Occipital lobe (tissue), 3 donors: ENCODE measurements at places on chromosomes 5 and 9. TPM values are rescaled to one million over a fixed set of nuclear protein-coding genes. Genes with fewer than 3 reads are reported as not detected.

GRCh38 chr5:8329773-8330172 is 460.8 kb downstream of the MTRR start:
- no peak for DNase-seq

The PCDHA1 gene
- 6.6 TPM for total RNA-seq

GRCh38 chr9:136875155-136875554 is 9.0 kb upstream of the EDF1 start:
- DNase-seq, result no peak

DNA sequence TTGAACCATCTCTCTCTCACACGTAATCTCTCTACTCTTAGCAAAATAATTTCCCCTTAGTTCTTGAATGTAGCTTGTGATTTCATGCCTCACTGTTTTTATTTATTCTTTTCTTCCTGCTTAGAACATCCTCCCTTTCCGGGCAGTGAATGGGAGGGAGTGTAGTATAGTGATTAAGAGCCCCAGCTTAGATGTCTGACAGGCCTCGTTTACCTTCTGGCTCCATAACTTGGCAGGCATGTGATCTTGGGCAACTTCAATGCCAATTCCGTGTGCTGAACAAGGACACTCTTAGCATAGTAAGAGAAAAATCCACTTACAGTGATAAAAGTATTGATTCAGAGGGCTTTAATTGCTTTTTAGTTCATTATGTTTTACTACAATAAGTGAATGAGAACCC is 96.3 kb upstream of the TNPO1 start:
- DNase-seq, result no peak

- no peak for DNase-seq
Observed at GRCh38 chr5:130337179-130337888, 433.1 kb downstream of the CHSY3 start.

The SEMA5A gene
- total RNA-seq, result 11.2 TPM

- DNase-seq, result no peak
Observed at GRCh38 chr9:96508227-96508940, 58.4 kb downstream of the HABP4 start.

- DNase-seq, result no peak
Observed at GRCh38 chr5:29811914-29812679, 1381.4 kb upstream of the CDH6 start.

DNA sequence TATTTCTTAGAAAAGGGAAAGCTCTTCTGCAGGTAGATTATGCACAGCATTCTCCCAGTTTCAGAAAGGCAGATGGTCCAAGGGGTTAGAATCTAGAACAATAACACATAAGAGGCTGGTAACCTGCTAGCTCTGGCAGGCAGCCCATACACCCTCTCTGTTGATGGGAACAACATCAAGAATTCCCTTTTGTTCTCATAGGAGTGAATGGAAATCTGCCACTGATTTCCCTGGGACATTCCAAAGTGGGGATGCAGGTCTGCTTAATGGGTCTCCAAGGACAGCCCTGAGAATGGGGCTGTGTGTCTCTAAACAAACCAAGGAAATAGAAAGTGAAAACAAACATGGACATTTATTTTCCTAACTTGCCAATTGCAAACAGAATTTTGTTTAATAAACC is 456.8 kb downstream of the EBF1 start:
- DNase-seq, result no peak

DNA sequence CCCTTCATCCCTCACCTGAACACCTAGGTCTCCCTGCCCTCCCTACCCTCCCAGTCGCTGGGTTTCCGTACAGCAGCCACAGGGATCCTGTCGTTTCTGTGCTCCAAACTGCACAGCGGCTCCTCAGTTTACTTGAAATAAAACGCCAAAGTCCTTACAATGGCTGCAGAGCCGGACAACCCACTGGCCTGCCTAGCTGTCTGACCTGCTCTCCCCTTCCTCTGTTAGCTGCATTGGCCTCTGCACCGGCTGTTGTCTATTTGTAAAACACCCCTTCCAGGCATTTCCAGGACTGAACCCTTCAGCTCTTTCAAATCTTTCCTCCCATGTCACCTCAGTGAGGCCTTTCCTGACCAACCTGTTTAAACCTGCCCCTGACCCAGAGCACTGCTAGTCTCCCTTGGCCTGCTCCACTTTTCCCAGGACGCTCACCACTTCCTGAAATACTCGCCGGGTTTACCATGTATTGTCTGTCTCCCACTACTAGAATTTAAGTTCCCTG is 9.1 kb upstream of the MGAT1 start:
- DNase-seq, result no peak

The SCGB3A2 gene
- total RNA-seq, result not detected

- no peak for DNase-seq
Observed at GRCh38 chr9:127793093-127793708, 7.4 kb downstream of the CDK9 start.

GRCh38 chr9:13427587-13427986 is 148.1 kb upstream of the MPDZ start:
- no peak for DNase-seq

DNA sequence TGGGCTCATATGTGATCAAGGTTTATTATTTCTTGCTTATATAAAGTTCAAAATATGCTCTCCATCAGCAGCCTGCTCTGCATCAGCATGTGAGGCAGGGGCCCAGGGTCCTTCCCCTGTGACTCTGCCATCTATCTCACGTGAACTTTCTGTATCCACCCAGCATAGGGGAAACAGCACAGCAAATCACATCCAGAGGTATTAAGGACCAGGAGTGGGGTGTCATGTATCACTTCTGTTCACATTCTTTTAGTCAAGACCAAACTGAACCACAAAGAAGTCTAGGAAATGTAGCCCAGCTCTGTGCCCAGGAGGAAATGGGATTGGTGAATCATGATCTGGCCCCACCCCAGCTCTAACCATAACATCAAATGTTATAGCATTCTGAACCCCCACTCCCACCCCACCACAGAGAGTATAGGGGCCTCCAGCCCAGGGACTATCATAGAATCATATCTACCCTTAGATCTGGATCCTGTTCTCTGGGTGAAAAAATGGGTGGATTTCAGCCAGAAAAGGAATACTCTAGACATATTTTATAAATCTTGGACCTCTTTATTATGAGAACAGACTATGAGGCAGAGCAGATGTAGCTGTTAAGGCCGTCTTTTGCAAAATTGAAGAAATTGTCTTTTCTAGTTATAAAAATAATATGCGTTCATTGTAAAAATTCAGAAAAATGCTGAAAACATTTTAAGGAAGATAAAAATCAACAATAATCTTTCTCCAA is 473.7 kb downstream of the ARHGEF28 start:
- DNase-seq, result no peak

The ENTR1 gene
- 20.1 TPM for total RNA-seq

The C9orf72 gene
- 69.3 TPM for total RNA-seq

The CAST gene
- total RNA-seq, result 13.4 TPM
